ENCODE measurements at places on chromosomes 2 and 18.

- DNase-seq, result no peak
Measured at GRCh38 chr18:5519448-5520298, 24.1 kb downstream of the EPB41L3 start.

GRCh38 chr2:240635998-240636547 is 10.8 kb downstream of the GPR35 start:
- DNase-seq, result no peak

DNA sequence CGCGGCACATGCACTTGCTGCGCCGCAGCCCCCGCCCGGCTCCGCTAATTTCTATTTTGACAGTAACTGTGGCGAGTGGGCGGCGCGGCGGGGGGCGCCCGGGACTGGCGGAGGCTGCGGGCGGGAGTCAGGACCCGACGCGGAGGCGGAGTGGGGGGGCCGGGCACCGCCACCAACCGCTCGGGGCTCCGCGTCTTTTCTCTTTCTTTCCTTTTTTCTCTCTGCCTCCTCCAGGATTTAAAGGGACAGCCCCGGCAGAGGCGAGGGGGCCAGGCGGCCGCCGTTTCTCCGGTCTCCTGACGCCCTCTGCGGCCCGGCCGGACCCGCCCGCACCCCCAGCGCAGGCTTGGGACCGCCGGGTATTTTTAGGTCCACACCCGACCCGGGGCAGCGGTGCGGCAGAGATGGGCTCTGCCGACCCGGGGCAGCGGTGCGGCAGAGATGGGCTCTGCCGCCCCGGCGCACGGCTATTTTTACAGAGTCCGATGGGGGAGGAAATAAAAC is 460 bp upstream of the ZBTB7C start:
- DNase-seq, result no peak

- DNase-seq, result no peak
Measured at GRCh38 chr18:48453330-48454066, 44.3 kb upstream of the ZBTB7C start.

DNA sequence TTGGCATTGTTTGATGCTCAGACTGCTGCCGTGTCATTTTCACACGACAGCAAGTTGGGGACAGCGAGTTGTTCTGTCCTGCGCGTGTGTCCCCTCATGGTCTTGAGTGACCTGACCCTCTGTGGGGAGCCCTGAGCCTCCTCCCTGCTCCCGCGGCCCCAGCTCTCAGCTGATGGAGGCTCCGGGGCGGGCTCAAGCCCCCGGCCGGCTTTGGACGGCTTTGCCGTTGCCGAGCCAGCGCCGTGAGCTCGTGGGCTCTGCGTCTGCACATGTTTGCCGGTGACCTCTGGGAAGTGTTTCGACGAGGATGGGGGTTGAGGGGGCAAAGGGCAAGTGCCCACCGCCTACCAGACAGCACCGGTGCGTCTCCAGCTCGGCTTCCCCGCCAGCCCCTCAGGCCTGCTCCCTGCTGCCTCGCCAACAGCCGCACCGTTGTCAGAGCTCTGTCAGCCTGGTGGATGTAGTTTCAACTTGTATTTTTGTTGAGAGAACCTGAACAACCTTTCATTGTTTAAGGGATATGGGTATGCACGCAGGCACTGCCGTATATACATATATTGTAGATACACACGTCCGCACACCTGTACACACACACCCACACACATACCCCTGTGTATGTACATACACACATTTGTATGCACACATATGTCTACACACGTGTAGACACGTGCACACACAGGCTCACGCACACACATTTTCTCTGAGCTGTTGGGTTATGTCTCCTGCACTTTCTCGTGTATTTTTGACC is 13.7 kb downstream of the PDCD1 start:
- DNase-seq, result no peak

- DNase-seq, result no peak
Measured at GRCh38 chr2:36561237-36561944, 36.6 kb downstream of the FEZ2 start.

DNA sequence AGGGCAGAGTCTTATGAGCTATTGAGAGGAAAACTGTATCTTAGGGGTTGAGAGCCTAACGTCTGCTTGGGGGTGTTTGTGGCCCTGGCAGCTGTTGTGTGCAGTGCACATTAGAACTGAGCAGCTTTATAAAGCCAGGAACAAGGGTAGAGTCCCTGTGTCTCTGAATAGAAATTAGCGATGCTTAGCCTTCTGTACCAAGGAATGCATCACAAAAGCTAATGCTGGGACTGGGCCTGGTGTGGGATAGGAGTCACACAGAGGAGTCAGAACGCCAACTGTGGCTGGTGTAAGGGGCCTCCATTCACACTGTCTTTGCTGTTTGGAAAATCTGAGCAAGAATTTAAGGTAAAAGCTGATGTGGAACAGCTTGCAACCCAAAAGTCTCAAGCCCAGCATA is 283.2 kb downstream of the SOX11 start:
- DNase-seq, result no peak

DNA sequence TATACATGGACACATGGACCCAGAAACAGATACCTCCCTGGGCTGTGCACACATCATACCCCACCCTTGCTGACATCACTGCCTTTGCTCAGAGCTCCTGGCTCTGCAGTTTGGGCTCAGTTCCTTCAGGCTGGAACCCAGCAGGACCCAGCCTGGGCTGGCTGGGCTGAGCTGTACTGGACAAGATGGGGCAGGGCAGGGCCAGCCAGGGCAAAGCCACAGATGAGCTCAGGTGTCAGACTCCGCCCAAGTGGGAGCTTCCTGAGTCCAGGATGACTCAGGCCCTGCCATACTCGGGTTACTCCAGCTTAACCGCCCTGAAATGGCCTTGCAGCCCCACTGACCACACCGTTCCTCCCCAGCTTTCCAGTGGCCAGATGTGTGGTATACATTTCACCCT is 284.9 kb downstream of the OSR1 start:
- DNase-seq, result no peak

DNA sequence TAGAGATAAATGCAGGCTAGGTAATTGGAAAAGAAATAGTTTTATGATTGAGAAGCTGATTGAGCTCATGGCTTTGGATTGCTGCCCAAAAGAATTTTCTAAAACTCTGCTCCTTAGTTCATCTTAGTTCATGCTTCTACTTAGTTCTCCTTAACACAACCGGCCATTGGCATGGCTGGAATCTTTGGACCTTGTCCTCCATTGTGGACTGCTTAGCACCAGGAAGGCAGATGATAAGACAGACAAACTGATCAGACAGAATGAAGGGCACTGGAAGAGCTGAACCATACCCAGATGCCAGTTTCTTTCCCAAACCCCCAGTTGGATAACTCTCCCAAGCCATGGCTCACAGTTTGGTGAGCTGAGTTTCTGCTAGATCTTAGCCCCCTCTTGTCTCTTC is 36.3 kb upstream of the NABP1 start:
- DNase-seq, result no peak

DNA sequence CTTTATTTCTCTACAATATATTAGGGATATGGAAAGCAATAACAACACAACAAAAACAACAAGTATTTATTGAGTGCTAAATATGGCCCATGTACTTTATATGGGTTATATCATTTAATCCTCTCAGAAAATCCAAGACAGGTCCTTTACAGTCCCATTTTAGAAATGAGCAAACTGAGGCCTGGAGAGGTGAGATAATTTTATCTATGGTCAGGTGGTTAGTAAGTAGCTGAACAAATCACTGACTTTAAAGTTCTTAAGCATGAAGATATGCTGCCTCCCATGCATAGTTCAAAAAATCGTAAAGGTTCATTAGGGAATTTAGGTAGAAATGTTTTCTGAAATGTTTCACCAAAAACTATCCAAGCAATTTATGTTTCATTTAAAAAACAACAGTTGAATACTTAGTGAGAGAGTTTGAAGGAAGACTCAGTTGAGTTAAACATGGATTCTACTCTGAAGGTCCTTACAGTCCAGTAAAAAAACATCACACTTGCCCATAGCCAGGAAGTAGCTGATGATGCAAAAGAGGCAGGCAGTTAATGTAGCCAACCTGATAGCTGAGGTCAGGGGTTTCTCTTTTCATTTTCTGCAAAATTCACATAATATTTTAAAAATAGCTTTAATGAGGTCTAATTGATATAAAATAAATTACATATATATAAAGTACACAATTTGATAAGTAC is 7.6 kb upstream of the NFE2L2 start:
- DNase-seq, result no peak

- DNase-seq, result no peak
Measured at GRCh38 chr2:61425605-61426155, 45.2 kb downstream of the USP34 start.

Measured in NCI-H345 (cell line).